ENCODE measurements at places on chromosomes 5 and 9.

DNA sequence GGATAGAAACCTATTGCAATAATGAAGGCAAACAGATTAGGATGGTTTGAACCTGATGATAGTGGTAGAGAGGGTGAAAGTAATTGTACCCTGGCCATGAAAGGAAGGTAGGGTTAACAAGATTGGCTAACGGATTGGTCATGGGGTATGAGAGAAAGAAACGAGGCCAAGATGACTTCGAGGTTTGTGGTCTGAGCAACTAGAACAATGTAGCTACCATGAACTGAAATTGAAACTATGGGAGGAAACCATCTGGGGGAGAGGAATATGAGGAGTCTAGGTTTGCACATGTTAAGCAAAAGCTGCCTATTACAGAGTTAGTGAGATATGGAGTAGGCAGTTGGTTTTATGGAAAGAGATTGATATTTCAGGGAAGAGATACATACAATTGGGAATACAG is 406.0 kb downstream of the PRELID2 start:
- no peak for DNase-seq

GRCh38 chr9:34365282-34365681 is 11.4 kb downstream of the MYORG start:
- no peak for DNase-seq

GRCh38 chr5:127770272-127770671 is 67.1 kb downstream of the CCDC192 start:
- no peak for DNase-seq

- DNase-seq, result no peak
Observed at GRCh38 chr5:4513381-4513780, 626.7 kb upstream of the ADAMTS16 start.

- no peak for DNase-seq
Observed at GRCh38 chr9:32136700-32137339, 247.6 kb upstream of the ACO1 start.

DNA sequence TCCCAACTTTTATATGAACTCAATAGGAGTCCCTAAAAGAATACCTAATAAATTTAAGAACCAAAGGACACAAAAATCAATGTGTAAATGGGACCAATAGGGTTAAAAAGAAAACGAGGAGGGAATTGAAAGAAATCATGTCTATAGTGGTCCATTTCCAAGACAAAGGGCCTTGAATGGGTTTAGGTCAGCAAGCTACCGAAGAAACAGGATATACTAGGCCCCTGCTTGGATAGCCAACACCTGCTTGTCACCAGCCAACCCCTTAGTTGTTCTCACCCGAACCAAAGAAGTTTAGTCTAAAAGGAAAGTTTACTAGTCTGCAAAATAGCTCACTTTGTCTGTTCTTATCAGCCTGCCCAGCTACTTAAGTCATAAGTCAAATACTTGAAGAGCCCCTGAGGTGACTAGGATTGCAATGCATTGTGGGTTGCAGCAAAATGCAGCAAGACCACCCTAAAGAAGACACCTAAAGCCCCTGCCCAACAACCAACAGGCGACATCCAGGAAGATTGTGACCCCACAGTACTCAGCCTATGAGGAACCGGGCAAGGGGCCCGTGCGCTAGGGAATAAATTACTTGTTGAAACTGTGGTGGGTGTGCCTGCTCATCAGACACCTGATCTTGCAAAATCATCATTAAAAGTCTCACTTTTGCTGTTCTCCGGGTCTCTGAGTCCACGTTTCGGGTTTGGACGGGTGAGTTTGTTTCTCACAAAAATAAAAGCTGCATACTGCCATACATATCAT is 183.9 kb upstream of the PPP1R26 start:
- DNase-seq, result no peak

DNA sequence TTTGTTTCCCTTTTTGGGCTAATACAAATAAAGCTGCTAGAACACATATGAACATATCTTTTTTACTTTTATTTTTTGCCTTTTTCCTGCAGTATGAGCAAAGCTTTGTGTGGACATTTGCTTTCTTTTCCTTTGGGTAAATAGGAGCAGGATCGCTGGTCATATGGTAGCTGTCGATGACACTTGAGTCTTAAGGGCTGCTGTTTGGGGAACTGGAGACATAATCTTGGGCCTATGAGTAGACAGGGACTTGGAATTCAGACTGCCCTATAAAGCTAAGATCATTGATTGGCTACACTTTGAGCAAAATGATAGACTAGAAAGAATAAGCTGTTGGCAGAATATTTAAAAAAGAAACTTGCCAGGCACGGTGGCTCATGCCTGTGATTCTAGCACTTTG is 60.9 kb upstream of the ABL1 start:
- no peak for DNase-seq

DNA sequence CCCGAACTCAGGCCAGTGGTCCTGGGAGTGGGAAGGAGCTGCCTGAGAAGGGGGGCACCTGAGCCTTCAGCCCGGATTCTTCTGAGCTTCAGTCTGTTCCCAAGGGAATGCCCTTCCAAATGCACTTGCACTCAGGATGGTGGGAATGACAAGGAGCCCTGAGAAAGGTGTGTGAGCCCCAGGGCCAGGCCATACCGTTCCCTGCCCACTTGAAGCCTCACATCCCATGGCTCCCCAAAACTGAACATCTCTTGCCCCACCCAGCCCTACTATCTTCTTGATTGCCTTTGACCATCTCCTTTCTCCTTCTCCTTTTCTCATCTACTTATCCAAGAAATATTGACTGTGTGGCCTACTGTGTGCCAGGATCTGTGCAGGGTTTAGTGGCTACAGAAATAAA is 84.4 kb upstream of the HSPA9 start:
- DNase-seq, result no peak

DNA sequence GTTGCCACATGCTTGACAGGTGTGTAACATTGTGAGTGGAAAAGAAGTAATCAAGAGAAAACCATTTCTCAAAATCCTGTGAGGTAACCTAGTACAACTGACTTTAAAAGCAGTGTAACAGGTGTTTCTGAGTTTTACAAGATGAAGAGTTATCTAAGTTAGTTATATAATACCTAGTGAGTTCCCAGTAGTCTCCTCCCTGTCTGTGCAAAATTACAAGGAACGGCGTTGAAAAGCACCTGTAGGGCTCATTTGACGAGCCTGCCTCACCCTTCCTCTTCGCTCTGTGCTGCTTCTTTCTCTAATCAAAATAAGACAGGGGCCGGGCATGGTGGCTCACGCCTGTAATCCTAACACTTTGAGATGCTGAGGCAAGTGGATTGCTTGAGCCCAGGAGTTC is 132.9 kb upstream of the SLC30A5 start:
- DNase-seq, result no peak

DNA sequence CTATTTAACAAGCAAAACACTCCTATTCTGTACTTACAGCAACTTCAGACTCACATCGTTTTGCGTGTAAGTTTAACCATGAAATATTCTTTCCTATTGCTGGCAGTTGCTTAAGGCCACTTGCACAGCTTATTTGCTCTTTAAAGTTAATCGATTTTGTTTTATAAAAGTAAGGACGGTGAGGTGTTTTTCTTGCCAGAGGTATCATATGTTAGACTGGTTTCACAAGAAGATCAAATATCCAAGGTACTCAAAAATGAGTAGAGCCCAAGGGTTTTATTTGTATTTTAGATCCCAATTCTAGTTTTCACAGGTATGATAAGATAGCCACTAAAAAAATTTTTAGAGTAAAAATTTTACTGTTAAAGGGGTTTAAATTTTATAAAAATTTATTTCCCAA is 16.2 kb downstream of the CLINT1 start:
- DNase-seq, result no peak

DNA sequence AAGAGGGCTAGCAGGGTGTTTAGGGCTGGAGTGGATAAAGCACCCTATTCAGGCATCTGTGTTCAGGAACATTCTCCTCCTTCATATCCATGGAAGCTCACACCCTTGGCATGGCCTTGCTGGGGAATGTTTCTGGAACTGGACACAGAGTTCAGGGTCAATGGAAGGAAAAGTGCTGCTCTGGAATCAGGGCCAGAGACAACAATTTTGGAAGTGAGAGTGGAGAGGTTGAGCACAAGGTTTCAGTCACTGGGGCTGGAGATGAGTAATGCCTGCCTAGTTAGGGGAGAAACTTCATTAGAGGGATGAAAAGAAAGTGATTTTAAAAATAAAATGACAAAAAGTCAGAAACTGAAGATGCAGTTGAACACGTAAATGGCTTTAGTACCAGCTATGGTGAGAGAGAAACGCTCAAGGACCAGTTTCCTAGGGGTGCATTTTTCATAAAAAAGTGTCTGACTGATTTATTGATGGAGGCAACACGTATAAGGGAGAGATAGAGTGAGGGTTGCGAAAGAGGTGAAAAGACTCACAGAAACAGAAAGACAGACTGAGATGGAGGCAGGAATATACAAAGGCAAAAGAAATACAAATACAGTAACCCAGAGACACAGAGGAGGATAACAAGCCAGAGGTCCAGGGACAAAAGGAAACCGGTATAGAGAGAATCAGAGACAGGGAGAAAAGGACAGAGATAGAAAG is 8.0 kb upstream of the TNFSF15 start:
- DNase-seq, result no peak

DNA sequence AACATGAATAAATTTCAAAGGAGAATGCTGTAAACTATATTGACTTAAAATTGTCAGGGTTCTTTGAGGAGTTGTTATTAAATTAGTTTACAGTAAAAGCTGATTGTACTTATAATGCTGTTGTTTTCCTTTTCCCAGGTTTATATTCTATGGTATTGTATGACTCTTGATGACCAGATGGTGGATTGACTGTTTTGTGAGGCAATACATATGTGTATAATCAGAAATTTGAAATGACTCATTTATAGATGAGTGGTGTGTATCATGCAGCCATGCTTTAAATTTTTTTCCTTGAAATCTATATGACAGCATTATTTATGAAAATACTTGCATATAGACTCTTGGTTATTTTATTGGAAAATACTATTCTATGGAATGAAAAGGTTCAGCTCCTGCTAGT is 195.3 kb downstream of the CNTLN start:
- no peak for DNase-seq

DNA sequence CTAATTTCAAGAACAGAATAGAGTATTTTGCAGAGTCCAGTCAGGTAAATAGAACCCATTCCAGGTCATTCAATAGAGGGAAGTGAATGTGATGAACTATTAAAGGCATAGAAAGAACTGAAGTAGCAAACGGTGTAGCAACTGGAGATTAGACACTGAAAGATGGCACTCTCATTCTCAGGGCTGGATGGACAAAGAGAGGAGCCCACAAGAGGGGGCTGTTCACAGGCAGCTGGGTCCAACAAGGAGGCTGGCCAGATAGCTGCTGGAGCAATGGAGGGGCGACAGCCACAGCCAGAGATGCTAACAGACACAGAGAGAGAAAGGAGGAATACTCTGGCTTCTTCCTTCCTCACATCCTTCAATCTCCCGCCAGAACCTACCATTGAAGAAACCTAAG is 93.1 kb upstream of the SMARCA2 start:
- no peak for DNase-seq

Measured in T-cell (primary cell).